Activated T-helper 1 cell treated with anti-CD3 and anti-CD28 coated beads, Interleukin-2, amount 50 U/mL, for 16 hours (primary cell): ENCODE measurements at places on chromosomes 1 and 21.

GRCh38 chr1:91752324-91752723 is 133.6 kb downstream of the TGFBR3 start:
- DNase-seq = no peak

GRCh38 chr1:30101487-30102227 is 621.7 kb downstream of the MATN1 start:
- no peak for DNase-seq

GRCh38 chr1:178937695-178938094 is 66.8 kb upstream of the ANGPTL1 start:
- DNase-seq = no peak

DNA sequence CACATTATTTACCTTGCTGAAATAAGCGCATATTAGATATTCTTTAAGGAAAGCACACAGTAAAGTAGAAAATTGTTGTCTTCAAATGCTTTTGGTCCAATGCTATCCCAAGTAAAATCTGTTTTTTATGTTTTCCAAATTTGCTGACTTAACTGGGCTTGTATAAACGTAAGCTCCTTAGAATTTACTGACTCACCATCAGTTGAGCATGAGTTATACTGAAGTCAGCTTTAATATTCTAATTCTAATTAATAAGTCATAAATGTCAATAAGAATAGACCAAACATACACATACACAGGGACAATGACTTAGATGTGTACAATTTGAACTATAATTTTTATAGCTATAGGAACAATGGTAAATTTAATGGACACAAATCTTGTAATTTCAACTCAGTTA is 319.2 kb downstream of the TPR start:
- DNase-seq = no peak

- no peak for DNase-seq
Observed at GRCh38 chr1:24795236-24795635, 50.0 kb downstream of the CLIC4 start.

GRCh38 chr21:31278511-31279130 is 65.4 kb downstream of the TIAM1 start:
- DNase-seq = no peak

- no peak for DNase-seq
Observed at GRCh38 chr1:35264871-35265270, 3.6 kb upstream of the ZMYM4 start.

DNA sequence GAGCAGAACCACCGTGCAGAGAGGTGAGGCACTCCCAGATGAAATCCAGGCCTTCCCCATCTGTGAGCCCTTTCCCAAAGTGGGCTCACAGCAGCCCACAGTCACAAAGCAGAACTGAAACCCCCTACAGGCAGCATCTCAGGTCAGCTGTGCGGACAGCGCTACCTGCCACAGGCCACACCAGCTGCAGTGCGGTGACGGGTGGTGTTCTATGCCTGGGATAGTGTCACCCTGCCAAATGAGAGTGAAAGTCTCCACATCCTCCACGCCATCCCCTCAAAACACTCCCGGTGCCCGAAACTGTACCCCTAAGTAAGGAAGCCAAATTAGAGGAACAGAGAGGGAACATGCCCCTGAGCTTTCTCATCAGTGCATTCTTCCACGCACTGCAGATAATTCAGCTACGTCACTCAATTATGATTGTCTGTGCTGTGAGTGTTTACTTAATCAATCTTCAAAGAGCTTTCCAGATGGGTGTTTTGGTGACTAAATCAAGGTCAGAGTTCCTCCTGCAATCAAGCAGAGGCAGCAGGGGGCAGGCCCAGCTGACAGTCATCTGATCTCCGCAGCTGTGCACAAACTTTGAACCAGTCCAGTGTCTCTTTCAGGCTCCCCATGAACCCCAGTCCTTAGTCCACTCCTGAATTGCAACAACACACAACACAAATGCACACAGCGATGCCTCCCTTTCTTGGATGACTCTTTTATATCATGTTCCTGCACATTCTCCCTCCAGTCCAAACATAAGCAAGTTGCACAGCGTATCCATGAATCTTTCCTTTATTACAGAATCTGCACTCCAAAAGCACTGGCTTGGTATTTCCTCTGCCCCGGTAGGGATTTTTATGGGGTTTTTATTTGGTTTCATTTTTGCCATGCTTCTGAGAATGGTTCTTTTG is 150.0 kb downstream of the TOMM20 start:
- peak; percentile 21 for DNase-seq

GRCh38 chr21:32279377-32279680 is 480 bp upstream of the MIS18A start:
- DNase-seq = no peak

DNA sequence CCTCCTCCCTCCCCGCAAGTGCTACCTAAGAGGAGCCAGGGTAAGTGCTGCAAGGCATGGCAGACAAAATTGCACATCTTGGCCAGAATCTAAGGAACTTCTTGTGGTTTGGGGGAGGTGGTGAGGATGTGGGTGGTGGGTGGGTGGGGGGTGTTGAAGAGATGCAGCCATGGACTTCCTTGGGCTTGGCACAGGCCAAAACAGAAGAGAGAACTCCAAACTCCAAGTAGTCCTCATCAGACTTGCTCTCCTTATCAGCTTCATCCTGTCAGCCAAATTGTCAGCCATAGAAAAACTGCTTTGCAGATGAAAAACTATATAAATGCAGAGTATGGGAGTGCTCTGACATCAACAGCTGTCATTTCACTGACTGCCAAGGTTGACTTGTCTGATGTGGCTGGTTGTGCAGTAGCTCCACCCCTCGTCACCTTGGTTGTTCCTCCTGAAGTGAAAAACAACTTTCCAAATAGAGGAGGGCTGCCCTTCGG is 7.1 kb downstream of the AMIGO1 start:
- DNase-seq = no peak

GRCh38 chr1:201288007-201288406 is 4.7 kb downstream of the PKP1 start:
- no peak for DNase-seq

GRCh38 chr1:227245613-227246320 is 72.5 kb downstream of the CDC42BPA start:
- no peak for DNase-seq
